ENCODE measurements at places on chromosomes 5 and 9.

DNA sequence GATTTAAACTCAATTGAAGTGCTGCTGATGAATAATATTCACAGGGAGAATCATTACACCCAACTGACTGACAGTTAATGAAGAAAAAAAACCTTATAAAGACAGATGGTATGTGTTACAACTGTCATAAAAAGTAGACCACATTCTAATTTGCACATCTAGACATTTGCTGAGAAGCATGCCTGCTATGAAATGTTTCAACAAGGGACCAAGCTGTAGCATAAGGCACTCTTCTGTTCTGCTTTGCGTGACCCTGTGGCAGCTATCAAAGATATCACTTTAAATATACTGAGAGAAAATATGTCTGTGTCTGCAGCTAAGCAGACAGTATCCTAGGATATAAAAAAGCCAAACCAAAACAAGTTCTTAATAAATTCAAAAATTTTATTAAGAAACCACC, 153.7 kb downstream of the TMEM232 start:
- no peak for DNase-seq

DNA sequence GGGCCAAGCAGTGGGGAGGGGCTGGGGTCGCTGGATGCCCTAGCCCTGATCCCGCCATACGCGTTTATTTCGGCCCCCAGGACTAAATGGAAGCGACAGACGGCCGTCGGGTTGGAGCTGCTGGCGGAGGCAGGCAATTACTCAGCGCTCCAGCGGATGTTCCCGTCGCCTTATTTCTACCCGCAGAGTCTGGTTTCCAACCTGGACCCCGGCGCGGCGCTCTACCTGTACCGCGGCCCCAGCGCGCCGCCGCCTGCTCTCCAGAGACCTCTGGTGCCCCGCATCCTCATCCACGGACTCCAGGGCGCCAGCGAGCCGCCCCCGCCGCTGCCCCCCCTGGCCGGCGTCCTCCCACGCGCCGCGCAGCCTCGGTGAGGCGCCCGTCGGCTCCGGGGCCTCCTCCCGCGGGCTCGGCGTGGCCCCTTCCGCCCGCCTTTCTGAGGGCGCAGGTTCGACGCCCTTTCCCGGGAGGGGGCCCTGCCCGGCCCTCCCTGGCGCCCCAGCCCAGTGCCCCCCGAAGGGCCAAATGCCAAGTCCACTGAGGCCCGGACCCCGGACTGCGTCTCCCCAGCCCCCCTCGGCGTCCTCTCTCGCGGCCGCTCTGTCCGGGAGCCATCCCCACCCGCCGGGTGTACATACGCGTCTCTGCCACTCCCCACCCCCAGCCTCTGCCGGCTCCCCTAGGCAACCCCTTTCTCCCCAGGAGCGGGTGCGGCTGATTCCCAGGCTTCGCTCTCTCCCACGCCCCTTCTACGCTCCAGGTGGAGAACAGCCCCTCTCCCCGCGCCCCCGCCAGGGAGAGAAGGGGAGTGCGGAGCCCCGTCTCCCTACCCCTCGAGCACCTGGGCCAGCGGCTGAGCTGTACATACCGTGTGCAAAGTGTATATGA, 7.0 kb downstream of the BARHL1 start:
- no peak for DNase-seq

GRCh38 chr9:94982211-94982610, 255.7 kb downstream of the AOPEP start:
- no peak for DNase-seq

DNA sequence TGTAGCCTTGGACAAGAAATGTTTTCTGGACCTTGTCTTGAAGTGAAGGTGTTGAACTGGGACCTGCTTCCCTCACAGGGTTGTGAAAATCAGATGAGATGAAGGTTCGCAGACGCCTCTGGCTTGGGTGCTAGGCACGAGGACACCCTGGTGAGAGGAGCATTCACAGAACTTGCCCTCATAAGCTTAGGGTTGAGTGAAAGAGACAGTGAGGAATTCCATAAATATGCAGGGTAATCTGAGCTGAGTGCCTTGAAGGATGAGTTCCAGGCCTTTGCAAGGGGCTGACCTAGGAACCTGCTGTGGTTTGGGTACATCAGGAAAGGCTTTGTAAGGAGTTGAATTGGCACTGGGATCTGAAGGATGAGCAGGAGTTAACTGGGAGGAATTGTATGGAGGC, 75.7 kb upstream of the SAP30L start:
- DNase-seq: no peak

DNA sequence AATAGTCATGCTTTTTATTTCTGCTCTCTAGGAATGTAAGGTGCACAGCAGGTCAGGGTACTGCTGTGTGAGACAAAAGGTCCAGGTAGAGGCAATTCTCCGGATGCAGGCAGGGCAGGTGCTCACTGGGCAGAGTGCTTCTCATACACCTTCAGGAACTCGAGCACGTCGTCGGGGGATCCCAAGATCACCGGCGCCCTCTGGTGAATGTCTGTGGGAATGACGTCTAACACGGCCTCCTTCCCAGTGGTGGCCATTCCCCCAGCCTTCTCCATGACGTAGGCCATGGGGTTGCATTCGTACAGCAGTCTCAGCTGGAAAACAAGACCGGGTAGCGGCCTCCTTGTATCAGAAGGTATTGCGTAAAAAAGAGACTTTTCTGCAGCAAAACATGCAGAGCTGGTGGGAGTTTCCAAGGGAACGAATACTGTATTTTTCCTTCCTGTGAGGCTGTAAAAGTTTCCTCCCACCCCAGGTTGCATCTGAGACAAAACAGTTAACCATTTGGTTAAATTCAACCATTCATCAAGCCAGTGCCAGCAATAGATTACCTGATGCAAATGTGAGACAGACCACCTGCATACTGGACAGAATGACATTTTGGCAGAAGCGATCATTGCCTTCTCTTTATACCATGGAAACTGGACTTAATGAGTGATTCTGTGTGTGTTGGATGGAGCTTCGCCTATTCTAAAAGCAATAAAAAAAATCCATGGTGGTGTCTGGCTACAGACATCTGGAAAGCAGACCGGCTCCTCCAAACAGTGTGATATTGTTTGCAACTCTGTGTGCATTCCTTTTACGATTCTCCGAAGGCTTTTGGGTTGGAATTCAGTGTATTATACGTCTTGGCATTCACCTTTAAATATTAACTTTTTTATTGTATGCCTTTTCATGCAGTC, 9.9 kb upstream of the FBP2 start:
- peak; percentile 80 for DNase-seq

- DNase-seq: no peak
Measured at GRCh38 chr5:39779831-39780230, 355.1 kb upstream of the DAB2 start.

DNA sequence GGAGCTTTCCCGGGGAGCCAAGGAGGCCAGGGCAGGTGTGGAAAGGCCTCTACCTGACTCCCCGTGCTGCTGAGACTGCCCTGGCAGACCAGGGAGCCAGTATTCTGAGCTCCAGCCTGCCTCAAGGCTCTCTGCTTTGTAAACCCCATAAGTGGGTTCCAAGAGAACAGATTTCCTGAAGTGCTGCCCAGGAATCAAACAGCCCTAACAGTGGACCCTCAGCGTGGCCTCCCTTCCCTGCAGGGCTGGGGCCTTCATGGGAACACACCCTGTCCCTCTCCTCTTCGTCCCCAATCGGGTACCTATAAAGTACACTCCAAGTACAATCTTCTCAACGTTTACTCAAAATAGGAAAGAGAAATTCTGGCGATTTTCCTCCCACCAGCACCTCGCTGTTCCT, 252.5 kb downstream of the FSTL4 start:
- DNase-seq: no peak

DNA sequence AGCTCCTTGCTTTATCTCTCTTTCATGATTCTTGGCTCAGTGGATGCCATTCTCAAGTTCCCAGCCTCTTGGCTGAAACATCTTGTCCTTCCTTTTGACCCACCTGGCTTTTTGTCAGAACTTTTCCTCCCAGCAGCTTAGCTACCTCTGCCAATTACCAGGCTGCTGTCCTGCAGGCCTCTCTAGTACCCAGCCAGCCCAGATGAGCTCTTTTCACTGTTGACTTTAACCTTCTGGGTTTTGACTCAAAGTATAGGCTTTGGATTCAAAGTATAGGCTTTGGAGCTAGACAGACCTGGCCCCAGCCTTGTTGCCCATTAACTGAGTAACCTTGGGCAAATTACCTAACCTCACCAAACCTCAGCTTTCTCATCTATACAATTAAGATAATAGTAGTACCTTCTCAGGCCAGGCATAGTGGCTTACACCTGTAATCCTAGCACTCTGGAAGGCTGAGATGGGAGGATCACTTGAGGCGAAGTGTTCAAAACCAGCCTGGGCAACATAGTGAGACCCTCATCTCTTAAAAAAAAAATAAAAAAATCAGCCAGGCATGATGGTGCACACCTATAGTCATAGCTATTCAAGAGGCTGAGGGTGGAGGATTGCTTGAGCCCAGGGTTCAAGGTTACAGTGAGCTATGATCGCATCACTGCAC, 6.6 kb upstream of the TMEFF1 start:
- no peak for DNase-seq

GRCh38 chr9:135889564-135890189, 17.7 kb downstream of the CAMSAP1 start:
- DNase-seq: no peak

DNA sequence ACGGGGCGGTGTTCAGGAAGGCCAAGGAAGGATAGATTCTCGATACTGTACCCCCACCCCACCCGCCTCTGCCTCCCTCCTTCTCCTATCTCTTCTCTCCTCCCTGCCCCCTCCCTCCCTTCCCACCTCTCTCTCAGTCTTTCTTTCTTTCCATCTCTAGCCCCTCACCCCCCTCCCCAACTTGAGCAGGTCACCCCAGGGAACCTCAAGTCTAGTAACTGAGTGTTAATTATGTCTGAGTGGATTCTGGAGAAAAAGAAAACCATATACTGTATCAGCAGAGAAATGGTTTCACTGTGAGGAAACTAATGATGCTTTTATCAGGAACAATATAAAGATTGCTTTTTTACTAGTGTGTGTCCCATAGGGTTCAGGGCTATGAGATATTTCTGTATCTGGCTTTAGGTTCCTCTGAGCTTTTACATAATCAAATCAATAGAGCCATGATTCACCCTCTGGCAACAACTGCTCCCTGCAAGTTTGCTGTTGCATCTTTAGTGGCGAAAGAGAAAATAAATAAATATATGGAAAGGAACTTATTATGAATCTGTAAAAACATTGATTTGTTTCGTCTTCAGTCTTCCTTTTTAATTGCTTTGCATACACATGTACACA, 639.7 kb downstream of the CCDC171 start:
- no peak for DNase-seq

DNA sequence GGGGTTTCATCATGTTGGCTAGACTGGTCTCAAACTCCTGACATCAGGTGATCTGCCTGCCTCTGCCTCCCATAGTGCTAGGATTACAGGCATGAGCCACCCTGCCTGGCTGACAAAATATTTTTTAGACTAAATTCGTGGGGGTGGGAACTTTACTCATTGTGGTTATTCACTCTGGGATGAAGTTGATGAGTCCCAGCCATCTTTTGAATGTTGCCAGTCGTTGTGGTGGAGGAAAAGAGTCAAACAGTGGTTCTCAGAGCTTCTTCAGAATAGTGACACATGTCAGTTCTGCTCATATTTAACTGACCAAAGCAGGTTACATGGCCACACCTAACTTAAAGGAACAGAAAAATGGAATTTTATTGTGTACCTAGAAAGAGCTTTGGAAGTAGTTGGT, 6.9 kb downstream of the SREK1 start:
- DNase-seq: no peak

- peak; percentile 18 for DNase-seq
Measured at GRCh38 chr9:33125871-33126823, 41.0 kb downstream of the B4GALT1 start.

GRCh38 chr5:58450811-58451629, 8.9 kb downstream of the PLK2 start:
- no peak for DNase-seq

GRCh38 chr5:73596705-73597328, 29.2 kb upstream of the ARHGEF28 start:
- peak; percentile 21 for DNase-seq

DNA sequence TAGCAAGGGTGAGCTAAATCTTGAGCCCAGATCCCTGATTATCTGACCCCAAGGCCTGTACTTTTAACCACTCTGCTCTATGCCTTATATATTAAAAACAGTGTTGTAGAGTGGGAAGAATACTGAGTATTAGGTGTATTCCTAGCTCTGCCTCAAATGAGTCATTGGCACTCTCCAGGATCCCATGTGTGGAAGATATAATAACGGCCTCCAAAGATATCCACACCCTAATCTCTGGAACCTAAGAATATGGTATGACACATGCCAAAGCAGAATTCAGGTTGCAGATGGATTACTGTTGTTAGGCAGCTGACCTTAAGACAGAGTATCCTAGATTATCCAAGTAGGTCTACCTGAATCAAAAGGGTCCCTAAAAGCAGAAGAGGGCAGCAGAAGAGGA, 110.8 kb downstream of the ADRB2 start:
- no peak for DNase-seq

GRCh38 chr9:462606-463005, 247.9 kb downstream of the DOCK8 start:
- DNase-seq: no peak

All from activated naive CD4-positive, alpha-beta T cell treated with anti-CD3 and anti-CD28 coated beads, Interleukin-2, amount 10 ng/mL, durations not matched to agents 7 days and 5 days (primary cell).